HT1080 (cell line): ENCODE measurements at places on chromosomes 1 and 21. TPM values are rescaled to one million over a fixed set of nuclear protein-coding genes. Genes with fewer than 3 reads are reported as not detected.

GRCh38 chr21:37532868-37533780 lies 166.6 kb downstream of the DYRK1A start:
- DNase-seq: peak; percentile 77

GRCh38 chr1:166062421-166063070 lies 104.3 kb downstream of the FAM78B start:
- DNase-seq: no peak

GRCh38 chr1:89260566-89261255 lies 11.9 kb downstream of the GBP5 start:
- peak; percentile 58 for DNase-seq

DNA sequence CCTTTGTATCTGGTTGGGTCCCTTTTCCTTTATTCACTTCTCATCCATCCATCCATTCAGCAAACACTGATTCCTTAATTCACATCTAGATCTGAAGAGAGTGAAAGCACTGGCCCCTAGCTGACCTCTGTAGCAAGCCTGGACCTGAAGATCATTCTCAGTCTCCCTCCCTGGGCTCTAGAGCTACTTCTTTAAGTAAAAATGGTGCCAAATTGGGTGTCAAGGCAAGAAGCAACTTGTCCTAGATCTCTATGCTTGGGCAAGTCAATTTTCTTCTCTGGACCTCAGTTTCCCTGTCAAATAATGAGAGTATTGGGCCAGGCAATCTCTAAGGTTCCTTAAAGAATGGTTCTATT lies 36.1 kb downstream of the PLXNA2 start:
- DNase-seq: no peak

GRCh38 chr1:165882168-165882837 lies 54.9 kb downstream of the UCK2 start:
- DNase-seq: no peak

GRCh38 chr1:30123036-30123435 lies 600.3 kb downstream of the MATN1 start:
- DNase-seq: no peak

DNA sequence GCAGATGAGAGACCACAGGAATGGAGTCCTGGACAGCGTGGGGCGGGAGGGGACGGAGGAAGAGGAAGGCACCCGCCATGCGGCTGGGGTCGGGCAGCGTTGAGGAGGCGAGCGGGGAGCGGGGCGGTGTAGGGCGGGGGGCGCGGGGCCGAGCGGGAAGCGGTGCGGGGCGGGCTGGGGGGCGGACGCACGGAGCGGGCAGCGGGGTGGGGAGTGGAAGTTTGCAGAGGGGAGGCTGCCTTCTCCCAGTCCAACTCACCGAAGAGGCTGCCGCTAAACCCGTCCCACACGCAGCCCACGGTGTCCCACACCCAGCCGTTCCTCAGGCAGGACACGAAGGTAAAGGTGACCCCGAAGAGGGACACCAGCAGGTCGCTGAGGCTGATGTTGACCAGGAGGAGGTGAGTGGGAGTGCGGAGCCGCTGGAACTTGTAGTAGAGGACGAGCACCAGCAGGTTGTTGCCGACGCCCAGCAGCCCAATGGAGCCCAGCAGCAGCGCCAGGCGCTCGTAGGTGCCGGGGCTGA lies 483 bp downstream of the CHML start:
- peak; percentile 48 for DNase-seq

- peak; percentile 37 for DNase-seq
These were observed 34.8 kb downstream of the RIMS3 start for GRCh38 chr1:40630488-40631223.

- no peak for DNase-seq
These were observed 21.9 kb upstream of the RABGGTB start for GRCh38 chr1:75764057-75764655.

GRCh38 chr21:15976807-15977206 lies 247.0 kb downstream of the USP25 start:
- no peak for DNase-seq

DNA sequence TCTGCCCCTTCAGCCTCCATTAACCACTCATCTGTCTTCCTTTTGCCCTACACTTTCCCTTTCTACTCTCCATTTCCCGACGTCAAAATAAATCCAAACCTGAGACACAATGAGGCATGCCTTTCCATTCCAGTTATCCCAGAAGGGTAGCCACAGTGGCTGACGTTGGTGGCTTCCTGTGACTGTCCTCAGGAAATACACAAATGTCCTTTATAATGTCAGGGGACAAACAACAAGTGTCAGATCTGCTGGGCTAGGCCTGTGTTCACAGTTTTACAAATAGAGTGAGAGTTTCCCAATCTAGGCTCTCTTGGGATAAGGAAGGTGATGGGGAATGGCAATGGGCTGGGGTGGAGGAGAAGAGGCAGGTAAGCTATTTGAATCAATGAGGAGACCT lies 135.3 kb downstream of the BRINP2 start:
- DNase-seq: no peak

- DNase-seq: no peak
These were observed 294.1 kb upstream of the KAZN start for GRCh38 chr1:14304381-14304865.

- no peak for DNase-seq
These were observed 10.2 kb upstream of the SLC19A2 start for GRCh38 chr1:169495916-169496315.

GRCh38 chr1:205600085-205600484 lies 31.7 kb downstream of the ELK4 start:
- DNase-seq: peak; percentile 77

GRCh38 chr1:12438349-12438924 lies 179.6 kb downstream of the DHRS3 start:
- no peak for DNase-seq

- no peak for DNase-seq
These were observed 7.9 kb downstream of the TAL1 start for GRCh38 chr1:47223921-47224675.

DNA sequence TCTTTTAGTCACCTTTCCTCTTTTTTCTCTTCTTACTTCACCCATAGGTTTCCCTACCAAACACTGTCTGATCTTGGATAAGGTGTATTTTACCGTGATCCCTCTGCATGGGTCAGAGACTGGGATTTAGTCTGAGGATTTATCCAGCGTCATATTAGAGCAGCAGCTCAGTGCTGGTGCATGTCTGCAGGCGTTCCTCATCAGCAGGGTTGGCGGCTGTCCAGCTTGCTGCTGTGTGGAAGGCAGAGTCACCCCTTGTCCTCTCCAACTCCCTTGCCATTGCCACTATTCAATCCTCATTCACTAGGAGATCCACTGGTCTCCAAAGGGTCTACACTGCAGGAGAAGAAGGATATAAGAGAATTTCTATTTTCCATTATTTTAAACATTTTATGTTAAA lies 7.3 kb upstream of the FAM78B start:
- peak; percentile 61 for DNase-seq

GRCh38 chr1:79587229-79587628 lies 580.7 kb upstream of the ADGRL4 start:
- no peak for DNase-seq

The CFAP74 gene
- not detected in 2 replicates for total RNA-seq

The LRRC38 gene
- total RNA-seq: 0.43 and 0.71 TPM in 2 replicates

The YRDC gene
- 65.5 and 67.4 TPM in 2 replicates for total RNA-seq

The KCNJ15 gene
- 5.9 and 7.8 TPM in 2 replicates for total RNA-seq

The OR2T35 gene
- not detected in 2 replicates for total RNA-seq

The SLAMF9 gene
- 10.7 and 15.9 TPM in 2 replicates for total RNA-seq

The POU3F1 gene
- total RNA-seq: not detected in 2 replicates

The TMOD4 gene
- total RNA-seq: 0.27 and 0.87 TPM in 2 replicates

The SPATA17 gene
- 0.93 and 2.5 TPM in 2 replicates for total RNA-seq
